NCI-H1436 treated with DMSO at 0.1 percent for 48 hours (cell line): ENCODE measurements at places on chromosomes 2 and 18.

GRCh38 chr18:77141401-77142118 lies 9.0 kb upstream of the MBP start:
- no peak for DNase-seq

DNA sequence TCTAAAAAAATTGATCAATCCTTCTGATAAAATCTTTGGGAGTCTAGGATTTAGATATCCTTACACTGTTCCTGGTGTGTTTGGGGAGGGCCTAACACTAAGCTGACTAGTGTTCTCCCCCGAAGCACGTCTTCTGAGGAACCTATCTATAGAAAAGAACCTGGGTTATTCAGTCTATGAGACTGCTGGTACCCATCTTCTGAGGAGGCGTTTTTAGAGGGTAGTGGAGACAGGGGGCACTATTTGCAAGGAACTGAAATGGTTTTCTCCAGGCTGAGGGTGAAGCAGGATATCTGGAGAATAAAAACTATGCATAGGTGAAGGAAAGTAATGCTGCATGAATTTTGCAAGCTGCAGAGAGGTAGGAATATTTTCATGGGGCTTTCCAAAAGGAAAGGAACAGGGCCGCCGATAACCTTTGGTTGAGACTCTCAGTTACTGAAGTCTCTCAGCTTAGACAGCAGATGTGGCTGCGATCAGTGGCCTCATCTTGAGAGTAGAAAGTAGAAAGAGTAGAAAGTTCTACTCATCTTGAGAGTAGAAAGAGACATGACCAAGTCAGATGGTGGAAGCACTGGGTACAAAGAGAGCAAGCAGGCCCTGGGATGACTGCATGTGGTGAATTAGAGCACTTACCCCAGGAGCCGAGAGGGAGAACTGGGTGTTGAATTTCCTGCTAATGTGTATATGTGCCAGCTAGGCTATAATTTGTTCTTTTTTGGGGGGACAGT lies 31.8 kb upstream of the KCNE4 start:
- DNase-seq = no peak

DNA sequence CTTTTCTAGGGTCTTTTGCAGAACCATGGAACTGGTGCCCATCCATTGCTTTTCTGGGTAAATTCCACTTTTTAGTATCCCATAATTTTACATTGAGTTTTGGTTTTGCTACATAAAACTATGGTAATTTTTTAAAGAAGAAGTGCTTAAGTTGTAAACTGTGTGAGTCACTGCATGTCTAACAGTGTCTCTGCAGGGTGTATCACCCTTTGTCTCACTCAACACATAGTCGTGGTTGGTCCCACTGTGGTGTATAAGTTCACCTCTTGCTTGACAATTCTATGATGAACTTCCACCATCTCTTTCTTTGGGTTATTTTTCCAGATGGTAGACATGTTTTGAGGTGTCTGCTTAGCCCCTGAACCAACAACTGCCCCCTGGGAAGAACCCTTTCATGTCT lies 10.5 kb downstream of the SCTR start:
- DNase-seq = no peak

DNA sequence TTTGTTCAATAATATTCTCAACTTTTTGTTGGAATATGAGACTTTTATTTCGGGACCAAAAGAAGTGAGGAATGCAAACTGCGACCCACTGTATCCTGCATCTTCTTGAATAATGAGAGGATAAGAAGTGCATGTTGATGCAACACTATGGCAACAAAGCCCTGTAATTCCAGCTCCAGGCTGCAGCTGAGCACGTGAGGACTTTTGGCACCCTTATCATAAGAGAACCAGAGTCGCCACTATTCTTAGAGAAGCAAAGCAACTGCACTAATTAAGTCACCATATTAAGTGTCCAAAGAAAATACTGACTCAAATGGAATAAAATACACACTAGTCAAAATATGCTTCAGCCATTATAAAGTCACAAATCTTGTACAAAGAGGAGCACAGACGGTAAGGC lies 65.8 kb downstream of the FAM210A start:
- DNase-seq = no peak

- no peak for DNase-seq
These were observed 46.2 kb downstream of the COA5 start for GRCh38 chr2:98561902-98562695.

DNA sequence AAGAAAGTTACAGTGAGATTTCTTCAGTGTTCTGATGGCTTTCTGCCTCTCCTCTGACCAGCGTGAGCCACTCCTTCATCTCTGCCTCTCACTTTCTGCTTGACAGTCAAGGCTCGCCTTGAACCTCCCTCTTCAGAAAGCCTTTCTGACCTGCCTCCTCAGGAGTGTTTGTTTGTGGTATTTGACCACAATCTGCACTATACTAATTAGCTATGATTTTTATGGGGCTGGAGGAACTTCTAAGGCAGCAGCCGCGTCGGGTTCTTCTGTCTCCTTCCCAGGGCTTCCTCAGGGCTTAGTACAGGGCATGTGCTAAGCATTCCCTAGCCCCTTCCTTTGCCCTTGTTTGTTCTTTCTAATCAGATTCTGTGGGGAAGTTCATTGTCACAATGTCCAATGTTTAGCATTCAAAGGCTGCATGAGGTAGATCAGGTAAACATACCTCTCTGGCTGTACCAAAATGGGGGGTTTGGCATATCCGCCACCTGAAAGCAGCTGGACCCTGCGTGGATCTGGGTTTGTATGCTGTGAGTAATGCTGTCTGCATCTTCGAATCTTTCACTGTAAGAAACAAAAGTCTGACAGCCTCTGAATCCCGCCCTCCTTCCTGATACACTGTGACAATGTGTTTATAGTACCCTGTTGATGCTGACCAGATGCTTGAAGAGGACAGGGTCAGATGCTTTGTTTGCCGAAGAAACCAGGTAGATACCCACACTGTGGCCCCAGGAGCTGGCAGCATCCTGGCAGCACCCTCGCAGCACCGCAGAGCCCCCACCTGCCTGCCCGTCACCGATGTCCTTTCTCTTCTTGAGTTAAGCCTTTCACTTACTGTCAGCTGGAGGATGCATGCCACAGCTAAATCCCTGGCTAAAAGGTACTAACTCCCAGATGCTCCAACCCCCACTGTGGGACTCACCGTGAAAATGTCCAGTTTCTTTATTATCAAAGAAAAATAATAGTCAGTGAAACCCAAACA lies 260.8 kb upstream of the HDAC4 start:
- no peak for DNase-seq

- no peak for DNase-seq
These were observed 80.0 kb upstream of the FAM136A start for GRCh38 chr2:70381821-70382220.

GRCh38 chr2:200168641-200169555 lies 137.6 kb upstream of the SPATS2L start:
- no peak for DNase-seq

DNA sequence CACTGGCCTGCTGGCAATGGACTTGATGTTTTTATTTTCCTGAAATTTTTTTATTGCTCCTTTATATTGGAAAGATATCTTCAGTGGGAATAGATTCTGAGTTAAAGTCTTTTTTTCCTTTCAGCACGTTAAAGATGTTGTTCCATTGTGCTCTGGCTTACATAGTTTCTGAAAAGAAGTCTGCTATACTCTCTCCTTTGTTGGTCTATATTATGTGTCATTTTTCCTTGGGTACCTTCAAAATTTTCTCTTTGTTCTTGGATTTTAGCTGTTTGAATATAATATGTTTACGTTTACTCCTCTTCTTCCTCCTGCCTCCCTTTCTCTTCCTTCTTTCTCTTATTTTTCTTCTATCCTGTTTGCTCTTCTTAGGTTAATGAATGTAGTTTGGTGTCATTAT lies 105.5 kb downstream of the CAPN13 start:
- DNase-seq = no peak

DNA sequence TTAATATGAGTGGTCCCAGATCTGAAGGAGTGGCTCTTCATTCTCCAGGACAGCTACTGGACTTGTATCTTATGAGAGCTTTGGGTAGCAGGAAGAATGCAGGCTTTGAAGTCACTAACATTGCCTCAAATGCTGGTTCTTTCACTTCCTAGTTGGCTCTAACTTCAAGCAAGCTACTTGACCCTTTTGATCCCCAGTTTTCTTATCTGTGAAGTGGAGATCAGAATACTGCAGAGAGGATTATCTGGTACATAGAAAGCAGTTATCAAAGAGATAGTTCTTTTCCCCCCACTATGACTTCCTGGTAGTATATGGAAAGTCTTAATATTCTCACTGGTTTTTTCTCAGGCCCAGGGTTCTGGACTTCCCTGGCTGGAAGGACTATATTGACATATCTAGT lies 3.4 kb upstream of the PLCL1 start:
- no peak for DNase-seq

GRCh38 chr2:46411245-46411641 lies 68.1 kb upstream of the TMEM247 start:
- no peak for DNase-seq

DNA sequence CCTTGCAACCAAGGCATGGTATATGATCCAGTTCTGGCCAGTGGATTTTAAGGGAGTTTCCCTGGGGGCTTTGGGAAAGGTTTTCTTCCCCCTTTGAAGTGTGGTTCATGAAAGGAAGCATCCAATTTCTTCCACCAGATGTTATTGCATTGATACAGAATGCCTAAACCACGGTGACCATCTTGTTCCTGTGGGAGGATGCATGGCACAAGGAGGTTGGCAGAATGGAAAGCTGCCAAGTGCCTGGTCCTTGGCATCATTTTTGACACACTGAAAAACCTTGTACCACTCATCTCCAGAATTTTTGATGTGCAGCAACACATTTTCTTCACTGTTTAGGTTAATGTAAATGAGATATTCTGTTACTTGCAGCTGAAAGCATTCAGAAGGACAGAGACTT lies 55.2 kb upstream of the CXCR4 start:
- DNase-seq = no peak

DNA sequence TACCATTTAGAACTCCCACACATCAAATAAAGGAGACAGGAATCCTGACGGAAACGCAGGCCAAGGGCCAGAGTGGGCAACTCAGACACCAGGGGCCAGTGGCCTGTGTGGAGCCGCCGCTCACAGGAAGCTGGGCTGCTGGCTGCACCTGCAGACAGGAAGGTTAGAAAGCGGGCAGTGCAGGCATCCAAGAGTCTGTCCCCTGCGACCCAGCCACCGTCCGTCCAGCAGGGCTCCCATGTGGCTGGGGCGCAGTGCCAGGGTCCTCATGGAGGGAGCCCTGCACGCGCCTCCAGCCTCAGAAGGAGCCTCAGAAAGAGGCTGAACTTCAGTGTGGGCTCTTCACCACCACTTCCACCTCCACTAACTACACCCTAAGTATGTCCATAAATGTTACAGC lies 2.5 kb upstream of the ANO7 start:
- DNase-seq = no peak

GRCh38 chr2:160278879-160279177 lies 78.8 kb upstream of the ITGB6 start:
- no peak for DNase-seq

DNA sequence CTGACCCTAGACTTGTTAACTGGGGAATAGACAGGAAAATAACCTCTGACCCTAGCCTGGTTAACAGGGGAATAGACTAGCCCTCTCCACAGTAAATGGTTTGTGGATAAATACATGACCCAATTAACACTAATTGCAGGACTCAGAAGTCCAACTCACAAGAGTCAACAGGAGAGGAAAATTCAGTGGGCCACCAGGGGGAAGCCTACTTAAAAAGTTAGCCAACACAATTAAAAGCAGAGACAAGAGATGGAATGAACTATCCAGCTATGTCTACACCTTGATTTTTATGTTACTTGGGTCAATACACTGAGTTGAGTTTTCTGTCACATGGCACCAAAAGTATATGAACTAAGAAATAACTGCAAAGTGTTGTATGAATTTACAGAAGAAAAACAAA lies 158.8 kb upstream of the SLC39A10 start:
- no peak for DNase-seq

DNA sequence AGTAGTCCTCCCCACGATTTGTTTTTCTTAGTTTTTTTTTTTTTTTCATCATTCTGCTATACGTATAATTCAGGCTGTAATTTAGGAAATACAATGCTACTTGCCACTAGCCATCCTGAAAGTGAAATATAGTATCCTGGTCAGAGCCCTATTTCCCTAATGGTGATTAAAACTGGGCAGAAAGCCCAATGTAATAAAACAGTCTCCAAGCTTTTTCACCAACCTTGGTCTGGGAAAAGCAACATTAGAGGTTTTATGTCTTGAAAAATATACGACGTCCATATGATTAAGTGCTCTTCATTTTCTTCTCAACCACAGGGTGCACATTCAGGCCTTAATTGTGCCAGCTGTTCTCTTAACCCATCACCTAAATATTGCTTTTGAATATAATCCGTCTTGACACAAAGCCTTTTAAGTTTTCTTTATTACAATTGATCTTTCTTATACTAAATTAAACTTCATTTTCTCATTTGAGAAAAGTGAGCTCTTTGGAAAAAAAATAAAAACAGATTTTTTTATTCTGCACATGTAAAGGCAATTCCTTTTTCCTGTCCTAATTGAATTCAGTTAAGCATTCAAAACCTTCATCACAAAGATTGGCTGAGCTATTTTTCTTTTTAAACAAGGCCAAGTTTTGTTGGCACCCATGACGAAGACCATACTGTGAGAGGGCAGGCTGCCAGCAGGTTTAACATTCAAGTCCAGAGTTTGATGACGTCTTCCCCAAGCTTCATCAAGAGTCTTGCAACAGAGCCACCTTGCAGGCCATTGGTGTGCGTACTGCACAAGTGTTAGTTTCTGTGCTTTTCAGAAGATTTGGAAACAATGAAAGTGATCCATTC lies 52.7 kb downstream of the MAP2 start:
- no peak for DNase-seq

DNA sequence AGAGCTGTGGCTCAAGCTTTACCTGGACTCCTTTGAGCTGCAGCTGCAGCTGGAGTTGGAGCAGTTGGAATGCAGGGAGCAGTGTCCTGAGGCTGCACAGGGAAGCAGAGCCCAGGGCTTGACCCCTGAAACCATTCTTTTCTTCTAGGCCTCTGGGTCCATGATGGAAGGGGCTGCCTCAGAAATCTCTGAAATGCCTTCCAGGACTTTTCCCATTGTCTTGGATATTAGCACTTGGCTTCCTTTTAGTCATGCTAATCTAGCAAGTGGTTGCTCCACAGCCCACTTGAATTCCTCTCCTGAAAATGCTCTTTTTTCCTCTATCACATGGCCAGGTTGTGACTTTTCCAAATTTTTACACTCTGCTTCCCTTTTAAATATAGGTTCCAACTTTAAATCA lies 108.6 kb upstream of the RNF152 start:
- DNase-seq = no peak

- no peak for DNase-seq
These were observed 143.3 kb upstream of the ITGA4 start for GRCh38 chr2:181313845-181314244.

DNA sequence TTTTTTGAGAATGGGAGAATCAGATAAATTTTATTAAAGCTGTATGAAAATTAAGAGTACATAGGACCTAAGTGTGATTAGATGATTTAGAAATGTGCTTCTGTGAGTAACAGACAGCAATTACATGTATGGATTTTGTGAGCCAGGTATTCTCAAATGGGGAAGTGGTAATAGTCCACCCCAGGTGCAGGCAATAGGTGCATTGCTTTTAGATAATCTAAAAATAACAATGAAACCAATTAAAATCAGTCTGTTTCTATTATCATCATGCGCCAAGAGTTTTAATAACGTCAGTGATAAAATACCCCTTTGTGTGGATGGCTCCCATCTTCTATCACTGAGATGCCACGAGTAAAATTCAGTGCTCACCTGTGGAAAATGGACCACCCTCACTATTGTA lies 265.3 kb downstream of the RNF144A start:
- no peak for DNase-seq

- no peak for DNase-seq
These were observed 161.3 kb downstream of the MEIS1 start for GRCh38 chr2:66596256-66596655.
